ENCODE measurements at places on chromosomes 7 and 10.

DNA sequence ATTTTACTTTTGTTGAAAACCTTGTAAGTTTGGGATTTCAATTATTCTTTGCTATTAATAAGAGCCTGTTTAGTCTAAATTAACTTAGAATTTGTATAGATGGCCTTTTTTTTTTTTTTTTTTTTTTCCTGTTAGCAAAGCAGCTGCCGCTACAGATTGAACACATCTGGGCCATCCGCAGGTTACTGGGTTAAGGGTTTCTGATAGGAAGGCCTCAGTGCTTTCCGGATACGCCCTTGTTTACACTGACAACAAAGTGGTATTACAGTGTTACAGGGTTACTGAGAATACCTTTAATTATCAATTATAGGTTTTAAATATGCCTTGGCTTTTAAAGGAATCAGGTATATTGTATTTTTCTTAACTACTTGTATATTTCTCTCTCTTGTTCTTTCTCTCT is 76.8 kb downstream of the PTN start:
- DNase-seq: no peak

DNA sequence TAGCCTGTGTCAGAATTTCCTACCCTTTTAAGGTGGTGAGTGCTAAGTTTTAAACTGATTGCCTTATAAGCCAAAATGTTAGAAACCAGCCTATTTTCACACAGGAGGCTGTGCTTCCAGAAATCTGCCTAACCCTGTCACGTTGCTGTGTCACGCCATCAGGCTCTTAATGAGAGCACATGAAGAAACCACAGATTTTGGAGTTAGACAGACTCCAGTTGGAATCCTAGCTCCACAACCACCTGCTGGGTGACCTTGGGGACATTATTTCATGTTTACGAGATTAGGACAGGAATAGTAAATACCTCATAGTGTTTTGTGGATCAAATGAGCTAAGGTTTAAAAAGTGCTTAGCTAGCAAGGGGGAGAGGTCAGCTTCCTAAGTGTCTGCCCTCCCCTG is 321.8 kb downstream of the DPP6 start:
- DNase-seq: no peak

DNA sequence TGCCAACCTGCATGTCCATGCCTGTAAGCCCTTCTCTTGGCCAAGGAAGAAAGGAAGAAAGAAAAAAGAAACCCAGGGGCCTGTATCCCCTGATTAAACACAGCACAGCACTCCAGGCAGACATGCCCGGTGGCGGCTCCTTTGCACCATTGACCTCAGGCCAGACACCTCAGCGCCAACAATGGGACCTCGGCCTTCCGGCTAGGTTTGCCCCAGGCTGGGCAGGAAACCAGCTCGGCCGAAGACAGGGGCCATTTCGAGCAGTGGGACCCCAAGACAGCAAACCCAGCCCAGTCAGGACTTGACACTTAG is 2.8 kb downstream of the HOXA10 start:
- DNase-seq: no peak

GRCh38 chr7:22093001-22093400 is 147.3 kb upstream of the CDCA7L start:
- no peak for DNase-seq

GRCh38 chr7:29623973-29624372 is 60.3 kb downstream of the PRR15 start:
- DNase-seq: no peak

- no peak for DNase-seq
Observed at GRCh38 chr10:131806646-131807317, 94.0 kb upstream of the PPP2R2D start.

GRCh38 chr7:102103027-102103372 is 183.7 kb upstream of the SH2B2 start:
- no peak for DNase-seq

DNA sequence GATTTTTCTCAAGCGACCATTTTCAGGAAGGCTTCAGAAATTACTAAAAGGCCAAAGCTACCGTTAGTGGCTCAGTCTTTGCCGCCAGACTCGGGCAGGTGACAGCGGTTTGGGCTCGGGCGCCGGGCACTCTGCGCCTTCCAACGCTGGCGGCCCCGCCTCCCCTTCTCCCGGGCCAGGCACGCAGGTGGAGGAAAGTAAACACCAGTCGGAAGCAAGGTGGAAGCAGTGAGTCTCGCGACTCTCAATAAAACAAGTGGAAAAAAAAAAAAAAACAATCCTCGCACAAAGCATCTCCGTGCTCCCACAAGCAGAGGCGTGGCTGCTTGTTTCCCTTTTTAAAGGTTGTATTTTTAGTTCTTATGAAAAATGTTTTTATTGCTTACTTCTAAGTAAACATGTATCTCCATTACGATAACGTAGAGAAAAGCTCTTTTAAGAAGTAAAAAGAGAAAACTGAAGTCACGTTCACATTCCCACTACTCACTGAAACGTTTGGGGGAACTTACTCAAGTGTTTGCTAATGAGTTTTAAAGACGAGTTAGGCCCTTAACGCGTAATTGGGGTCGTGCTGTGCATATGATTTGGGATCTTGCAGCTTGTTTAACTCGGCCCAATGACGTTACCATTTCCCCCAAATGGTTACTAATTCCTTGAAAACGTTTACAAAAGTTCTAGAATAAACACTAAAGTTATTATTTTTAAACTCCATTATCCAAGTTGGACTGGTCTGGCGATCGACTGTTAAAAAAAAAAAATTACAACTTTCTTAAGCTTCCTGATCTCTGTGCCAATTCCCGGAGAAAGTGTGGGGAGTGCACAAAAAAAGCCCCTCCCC is 864 bp downstream of the CDCA7L start:
- no peak for DNase-seq

GRCh38 chr10:44589944-44590449 is 205.1 kb upstream of the CXCL12 start:
- no peak for DNase-seq

DNA sequence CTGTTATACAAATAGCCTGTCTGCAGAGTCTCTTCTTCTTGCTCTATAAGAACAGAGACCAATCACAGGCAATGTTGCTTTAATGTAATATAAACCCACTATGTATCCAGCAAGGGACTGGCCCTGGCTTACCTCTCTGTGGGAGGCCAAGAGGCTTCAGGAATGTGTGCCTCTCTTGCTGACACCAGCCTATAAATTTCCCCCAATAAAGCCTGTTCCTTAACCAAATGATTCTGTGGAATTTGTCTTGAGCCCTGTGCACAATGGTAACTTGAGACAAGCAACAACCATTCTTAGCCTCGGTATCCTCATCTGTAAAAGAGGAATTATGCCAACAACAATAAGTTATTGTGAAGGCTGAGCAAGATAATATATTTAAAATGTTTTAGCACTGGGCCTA is 563.7 kb downstream of the GRM8 start:
- DNase-seq: no peak

DNA sequence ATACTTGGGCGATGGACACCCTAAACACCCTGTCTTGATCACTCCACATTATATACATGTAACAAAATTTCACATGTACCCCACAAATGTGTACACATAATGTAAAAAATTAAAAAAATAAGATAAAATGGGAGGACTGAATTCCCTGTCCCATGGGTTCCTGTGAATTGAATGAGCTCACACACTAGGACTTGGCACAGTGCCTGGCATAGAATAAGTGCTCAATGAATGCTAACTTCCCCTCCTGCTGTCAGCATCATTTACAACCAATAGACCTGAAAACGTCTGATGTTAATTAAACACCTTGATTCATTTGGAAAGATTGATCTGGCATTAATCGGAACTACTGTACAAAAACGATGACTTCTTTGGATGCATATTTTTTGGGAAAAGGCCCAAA is 117.3 kb upstream of the ZNF438 start:
- DNase-seq: no peak

GRCh38 chr10:101072923-101073322 is 11.1 kb downstream of the KAZALD1 start:
- no peak for DNase-seq

GRCh38 chr10:97159646-97160305 is 26.0 kb downstream of the SLIT1 start:
- no peak for DNase-seq

- DNase-seq: no peak
Observed at GRCh38 chr10:129541200-129541599, 74.2 kb downstream of the MGMT start.

- no peak for DNase-seq
Observed at GRCh38 chr10:30828680-30829079, 199.1 kb upstream of the LYZL2 start.

DNA sequence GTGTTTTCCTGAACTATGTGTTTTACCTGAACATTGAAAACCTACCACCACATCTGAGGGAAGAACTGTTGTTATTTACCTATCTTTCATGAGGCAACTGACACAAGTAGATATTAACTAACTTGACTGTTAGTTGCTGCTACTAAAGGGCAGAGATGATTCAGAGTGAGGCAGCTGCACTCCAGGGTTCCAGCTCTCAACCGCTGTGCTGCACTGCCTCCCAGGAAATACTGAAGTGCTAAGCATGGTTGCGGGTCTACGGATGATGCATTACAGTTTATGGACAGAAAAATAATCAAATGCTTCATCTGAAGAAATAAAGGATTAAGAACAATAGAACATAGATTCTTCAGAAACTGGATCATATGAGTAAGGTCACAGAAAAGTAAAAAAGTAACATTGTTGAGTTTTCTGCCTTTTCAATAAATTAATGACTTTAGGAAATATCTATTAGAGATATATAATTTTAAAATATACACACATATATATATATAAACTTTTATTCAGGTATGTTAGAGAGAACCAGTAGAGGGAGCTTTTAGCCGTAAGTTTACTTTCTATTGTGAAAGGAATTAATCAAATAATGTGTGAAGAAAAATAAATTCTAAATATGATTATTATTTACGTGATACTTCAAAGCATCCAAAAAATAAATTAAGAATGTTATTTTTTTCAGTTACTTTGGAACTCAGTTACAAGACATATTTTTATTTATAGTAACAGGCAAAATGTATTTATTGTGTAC is 620.0 kb downstream of the CNTNAP2 start:
- no peak for DNase-seq

DNA sequence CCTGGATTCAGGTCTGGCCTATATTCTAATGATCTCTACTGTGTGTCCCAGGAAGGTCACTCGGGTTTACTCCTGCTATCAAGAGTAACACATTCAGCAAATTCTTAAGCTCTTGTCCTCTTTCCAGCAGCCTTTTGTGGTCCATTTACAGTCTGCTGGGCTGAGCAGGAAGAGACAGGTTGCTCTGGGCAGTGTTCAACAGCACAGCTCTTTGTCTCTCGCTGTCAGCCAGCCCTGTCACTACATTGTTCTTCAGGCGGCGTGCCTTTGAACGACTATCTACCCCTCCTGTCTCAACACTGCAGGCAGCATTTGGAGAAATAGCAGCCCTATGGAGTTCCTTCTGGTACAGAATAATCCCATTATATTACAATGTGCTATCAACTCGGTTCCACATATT is 192.2 kb upstream of the TBX20 start:
- DNase-seq: no peak

- no peak for DNase-seq
Observed at GRCh38 chr7:99008181-99008631, 129.9 kb downstream of the TRRAP start.

DNA sequence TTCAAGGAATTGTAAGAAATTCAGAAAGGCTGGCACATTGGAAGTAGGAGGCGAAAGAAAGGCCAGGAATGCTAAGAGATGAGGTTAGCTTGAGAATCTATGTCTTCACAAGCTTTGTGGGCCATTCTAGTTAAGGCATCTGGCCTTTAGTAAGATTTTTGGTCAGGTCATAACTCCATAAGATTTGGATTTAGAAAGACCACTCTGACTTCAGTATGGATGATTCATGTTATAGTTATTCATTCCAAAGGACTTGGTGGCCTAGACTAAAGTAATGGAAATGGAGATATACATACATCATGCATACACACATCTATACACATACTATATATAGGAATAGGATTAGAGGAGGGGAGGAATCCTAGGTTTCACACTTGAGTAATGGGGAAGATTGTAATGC is 77.5 kb downstream of the SEPTIN7 start:
- DNase-seq: no peak

- no peak for DNase-seq
Observed at GRCh38 chr7:36723951-36724664, at the start of gene AOAH. Gene AOAH, minus strand, starts transcription at chr7:36724494. Its CDS starts 346 bp downstream, at chr7:36724148.

DNA sequence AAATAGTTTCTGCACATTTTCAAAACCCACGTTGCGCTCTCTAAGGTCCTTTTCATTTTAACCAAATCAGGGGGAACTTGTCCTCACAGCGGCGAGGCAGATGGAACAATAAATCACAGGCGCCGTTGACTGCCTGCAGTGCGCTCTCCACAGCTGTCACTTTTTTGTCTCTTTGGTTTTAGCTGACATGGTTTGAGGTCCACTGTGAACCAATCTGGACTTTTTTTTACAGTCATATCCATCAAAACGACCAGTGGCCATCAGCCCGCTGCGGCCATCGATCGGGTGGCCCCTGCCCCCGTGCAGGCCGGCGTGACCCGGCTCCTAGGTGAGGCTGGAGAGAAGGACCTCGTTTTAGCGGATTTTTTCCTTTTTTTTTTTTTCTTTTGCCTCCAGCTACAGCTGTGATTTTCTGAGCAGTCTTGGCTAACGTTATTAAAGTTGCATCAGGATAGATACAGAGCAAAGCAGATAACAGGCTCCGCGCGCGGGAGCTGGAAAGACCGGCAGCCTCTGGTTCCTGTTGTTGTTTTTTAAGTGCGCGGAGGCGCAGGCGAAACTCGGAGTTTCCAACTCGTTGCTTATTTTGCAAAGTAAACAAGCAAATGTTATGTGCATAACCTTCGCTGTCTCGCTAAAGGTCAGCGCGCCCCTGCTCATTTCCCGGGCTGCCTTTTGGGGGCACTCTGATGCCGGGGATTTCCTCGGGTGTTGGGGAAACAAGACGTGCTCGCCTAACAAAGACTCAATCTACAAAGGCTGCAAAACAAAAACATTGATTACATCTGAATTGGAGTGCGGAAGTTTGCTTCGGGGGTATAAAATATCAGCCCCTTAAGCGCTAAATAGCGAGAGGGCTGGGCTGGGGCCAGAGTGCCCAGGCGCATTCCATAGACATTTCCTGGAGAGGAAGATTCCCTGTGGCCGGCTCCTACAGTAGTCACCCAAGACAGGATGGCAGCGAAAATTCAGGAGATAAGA is 414.8 kb upstream of the MKI67 start:
- no peak for DNase-seq

GRCh38 chr10:50275650-50276235 is 24.4 kb upstream of the ASAH2 start:
- peak; percentile 13 for DNase-seq

DNA sequence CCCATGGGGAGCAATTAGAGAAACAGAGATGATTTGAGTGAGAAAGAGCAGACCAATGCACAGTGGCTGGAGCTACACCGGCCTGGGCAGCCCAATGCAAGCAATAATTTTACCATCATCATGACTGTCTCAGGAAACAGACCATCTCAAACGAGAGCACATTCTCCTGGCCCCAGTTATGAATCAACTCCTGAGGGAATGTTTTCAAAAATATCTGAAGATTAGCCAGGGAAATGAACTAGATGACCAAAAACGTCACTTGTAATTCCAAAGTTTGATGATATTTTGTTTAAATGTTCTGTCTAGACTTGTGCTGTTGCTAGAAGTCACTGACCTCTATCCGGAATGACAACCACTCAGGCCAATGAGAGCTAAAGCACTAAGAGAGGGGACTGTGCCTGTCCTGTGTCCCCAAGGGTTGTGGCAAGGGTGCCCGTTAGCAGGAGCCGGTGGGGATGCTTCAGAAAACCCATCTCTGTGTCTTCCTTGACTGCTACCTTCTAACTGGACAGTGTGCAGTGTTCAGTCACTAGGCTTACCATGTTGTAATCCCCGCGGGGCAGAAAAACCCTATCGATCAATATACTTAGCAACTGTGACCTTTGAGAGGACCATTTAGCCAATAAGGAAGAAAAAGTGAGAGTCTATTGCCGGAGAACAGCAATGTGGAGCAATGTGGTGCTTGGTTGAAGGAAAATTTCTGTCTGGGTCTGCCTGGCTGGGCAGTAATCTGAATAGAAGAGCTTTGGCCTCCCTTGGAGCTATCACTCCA is 202.4 kb downstream of the ADAM12 start:
- DNase-seq: no peak
